ENCODE measurements at places on chromosomes 2 and 18. TPM values are rescaled to one million over a fixed set of nuclear protein-coding genes. Genes with fewer than 3 reads are reported as not detected.

Gene CDH19
- polyA plus RNA-seq: 0.11 TPM

Gene PLGLB1
- 15.9 TPM for polyA plus RNA-seq

Gene LOXL3
- 20.1 TPM for polyA plus RNA-seq

Gene GREB1L
- polyA plus RNA-seq: 23.3 TPM

Gene CPO
- polyA plus RNA-seq: 1.2 TPM

Gene DSG4
- polyA plus RNA-seq: not detected

Gene PAX8
- not detected for polyA plus RNA-seq

Gene TWIST2
- polyA plus RNA-seq: not detected

Gene MC5R
- not detected for polyA plus RNA-seq

Gene TFCP2L1
- 0.04 TPM for polyA plus RNA-seq

Gene CREB1
- polyA plus RNA-seq: 38.7 TPM

Gene VWC2L
- polyA plus RNA-seq: 0.31 TPM

Gene LANCL1
- polyA plus RNA-seq: 74.0 TPM

Gene TMEM37
- polyA plus RNA-seq: not detected

Gene CHRND
- polyA plus RNA-seq: not detected

Gene CHRNG
- not detected for polyA plus RNA-seq

Gene TSPYL6
- polyA plus RNA-seq: not detected

Gene FBXO48
- polyA plus RNA-seq: 0.45 TPM

Gene PCBP1
- polyA plus RNA-seq: 33.3 TPM

Gene RUFY4
- polyA plus RNA-seq: not detected

Gene DOCK10
- polyA plus RNA-seq: 2.9 TPM

Gene ECEL1
- 75.6 TPM for polyA plus RNA-seq

Gene ZNF396
- polyA plus RNA-seq: 0.92 TPM

Gene PDE11A
- 0.89 TPM for polyA plus RNA-seq

Gene HRH4
- 0.12 TPM for polyA plus RNA-seq

Gene SLC5A7
- not detected for polyA plus RNA-seq
